Left hindlimb (tissue), 1 donor: ENCODE measurements at places on chromosomes 16 and 17.
A peak's percentile ranks its signal among the peaks of the same experiment; 100 is the strongest.

- no peak for DNase-seq
These were observed 7.5 kb downstream of the CCDC40 start for GRCh38 chr17:80043963-80044362.

- no peak for DNase-seq
These were observed 1.4 kb downstream of the PYDC1 start for GRCh38 chr16:31215287-31216162.

- no peak for DNase-seq
These were observed 1101.2 kb upstream of the RBFOX1 start for GRCh38 chr16:6231398-6231797.

GRCh38 chr17:56290101-56290801 is 137.0 kb downstream of the ANKFN1 start:
- no peak for DNase-seq

DNA sequence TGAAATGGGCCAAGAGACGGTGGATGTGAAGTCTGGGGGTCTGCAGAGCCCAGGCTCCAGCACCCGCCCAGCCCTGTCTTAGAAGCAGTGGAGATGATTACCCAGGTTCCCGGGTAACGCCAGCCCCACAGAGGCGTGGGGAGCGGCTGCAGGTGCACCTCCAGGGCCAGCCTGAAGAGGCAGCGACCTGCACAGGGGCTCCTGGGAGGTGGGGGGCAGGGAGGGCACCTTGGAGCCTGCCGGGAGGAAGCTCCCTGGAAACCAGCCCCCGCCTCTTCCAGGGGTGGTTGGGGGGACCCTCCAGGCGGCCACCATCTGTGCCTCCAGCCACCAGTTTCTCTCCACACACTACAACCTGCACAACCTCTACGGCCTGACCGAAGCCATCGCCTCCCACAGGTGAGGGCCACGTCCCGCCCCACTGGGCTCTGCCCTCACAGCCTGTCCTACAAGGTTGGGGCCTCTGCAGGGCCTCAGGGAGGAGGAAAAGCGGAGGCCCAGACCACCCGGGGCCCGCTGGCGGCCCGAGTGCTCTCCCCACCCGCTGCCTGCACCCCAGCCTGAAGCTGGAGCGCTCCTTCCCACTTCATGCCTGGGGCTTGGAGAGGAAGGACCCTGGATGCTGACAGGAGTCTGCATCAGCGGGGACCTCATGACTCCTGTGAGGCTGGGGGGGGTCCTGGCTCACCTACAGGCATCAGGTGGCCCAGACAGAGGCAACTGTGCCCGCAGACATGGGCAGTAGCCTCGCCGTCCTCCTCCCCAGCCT is 10.5 kb downstream of the GAA start:
- DNase-seq = no peak

DNA sequence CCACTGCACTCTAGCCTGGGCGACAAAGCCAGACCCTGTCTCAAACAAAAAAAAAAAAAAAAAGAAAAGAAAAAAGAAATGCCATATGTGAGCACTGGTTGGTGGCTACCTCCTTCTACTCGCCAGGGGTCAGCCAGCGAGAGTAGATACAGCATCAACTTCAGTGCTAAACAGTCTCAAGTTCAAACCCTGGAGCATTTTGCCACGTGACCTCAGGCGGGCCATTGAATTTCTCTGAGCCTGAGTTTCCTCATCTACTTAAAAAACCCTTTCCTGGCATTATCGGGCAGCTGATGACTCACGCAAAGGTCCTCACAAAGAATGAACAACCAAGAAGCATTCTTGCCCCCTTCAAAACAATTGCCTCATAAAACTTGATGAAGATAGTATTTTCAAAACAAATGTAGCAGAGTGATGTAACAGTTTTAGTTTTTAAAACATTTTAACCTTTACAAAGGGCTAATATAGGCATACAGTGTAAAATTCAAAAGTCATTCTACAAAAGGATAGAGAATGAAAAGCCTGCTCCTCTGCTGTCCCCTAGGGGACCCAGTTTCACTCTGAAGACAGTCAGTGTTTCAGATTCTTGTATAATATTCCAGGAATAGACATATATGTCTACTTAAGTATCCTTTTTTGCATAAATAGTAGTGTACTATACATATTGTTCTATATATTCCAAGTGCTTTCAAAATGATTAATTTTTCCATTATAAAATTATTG is 28.4 kb downstream of the DNAH2 start:
- DNase-seq = no peak

DNA sequence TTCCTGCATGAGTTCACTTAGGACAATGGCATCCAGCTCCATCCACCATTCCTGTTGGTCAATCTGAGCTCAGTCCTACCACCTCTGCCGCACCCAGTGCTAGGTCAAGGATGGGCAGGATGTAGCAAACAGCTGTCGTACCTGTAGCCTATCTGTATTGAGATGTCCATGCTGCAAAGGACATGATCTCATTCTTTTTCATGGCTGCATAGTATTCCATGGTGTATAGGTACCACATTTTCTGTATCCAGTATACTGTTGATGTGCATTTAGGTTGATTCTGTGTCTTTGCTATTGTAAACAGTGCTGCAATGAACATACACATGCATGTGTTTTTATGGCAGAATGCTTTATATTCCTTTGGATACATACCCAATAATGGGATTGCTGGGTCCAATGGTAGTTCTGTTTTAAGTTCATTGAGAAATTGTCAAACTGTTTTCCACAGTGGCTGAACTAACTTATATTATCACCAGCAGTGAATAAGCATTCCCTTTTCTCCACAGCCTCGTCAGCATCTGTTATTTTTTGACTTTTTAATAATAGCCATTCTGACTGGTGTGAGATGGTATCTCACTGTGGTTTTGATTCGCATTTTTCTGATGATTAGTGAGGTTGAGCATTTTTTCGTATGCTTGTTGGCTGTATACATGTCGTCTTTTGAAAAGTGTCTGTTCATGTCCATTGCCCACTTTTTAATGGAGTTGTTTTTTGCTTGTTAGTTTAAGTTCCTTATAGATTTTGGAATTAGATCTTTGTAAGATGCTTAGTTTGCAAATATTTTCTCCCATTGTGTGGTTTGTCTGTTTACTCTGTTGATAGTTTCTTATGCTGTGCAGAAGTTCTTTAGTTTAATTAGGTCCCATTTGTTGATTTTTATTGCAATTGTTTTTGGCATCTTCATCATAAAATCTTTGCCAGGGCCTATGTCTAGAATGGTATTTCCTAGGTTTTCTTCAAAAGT is 7.2 kb upstream of the MRTFB start:
- DNase-seq = no peak

- DNase-seq = no peak
These were observed 2.8 kb upstream of the ACSF3 start for GRCh38 chr16:89090669-89091426.

GRCh38 chr16:67349172-67349571 is 22.6 kb downstream of the LRRC36 start:
- DNase-seq = no peak

DNA sequence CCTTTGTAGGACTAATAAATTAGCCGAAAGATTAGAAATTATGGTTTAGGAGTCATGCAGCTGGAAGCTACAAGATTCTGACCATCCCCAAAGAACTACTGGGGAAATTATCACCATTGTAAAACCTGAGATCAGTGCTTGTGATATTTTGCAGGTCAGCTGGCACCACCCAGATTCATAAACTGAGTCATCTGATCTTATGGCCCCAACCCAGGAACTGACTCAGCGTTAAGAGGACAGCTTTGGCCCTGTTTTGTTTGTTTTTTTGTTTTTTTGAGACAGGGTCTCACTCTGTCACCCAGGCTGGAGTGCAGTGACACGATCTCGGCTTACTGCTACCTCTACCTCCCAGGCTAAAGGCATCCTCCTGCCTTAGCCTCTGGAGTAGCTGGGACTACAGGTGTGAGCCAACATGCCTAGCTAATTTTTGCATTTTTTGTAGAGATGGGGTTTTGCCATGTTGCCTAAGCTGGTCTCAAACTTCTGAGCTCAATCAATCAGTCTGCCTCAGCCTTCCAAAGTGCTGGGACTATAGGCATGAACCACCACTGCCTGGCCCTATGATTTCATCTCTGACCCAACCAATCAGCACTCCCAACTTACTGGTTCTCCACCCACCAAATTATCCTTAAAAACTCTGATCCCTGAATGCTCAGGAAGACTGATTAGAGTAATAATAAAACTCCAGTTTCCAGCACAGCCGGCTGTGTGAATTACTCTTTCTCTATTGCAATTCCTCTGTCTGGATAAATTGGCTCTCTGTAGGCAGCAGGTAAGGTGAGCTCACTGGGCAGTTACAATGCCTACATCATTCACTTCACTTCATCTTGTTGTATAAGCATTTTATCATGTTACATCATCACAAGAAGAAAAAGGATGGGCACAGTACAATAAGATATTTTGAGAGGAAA is 79.4 kb upstream of the KSR1 start:
- no peak for DNase-seq

DNA sequence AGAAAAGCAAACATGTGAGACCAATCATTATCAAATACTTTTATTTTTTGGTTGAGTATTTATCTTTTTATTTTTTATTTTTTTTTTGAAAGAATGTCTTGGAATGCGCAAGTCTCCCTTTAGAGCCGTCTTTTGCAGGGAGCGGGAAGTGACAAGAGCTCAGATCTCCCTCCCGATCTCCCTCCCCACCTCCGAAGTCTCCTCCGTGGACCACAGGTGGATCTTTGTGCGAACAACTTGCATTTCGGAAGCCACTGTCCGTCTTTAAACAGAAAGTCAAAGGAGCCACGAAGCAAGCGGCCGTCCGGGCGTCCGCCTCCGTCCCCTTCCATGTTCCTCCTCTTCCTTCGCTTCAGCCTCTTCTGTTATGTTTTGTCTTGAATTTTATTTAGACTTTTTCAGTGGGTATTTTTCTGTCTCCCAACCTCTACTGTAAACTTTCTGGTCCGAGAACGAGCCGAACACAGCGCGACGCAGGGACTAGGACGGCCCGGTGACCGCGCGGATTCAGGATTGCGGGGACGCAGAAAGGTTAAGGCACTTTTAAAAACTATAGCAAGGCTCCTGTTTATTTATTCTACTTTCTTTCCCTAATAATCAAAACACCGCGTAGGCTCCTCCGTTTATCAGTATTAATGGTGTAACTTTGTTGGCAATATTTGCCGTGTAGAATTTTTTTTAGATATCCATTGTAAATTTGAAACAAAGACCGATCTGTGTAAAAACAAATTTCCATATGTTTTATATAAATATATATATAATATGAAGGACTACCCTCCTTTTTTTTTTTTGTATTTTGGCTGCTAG is 3.3 kb downstream of the FOXF1 start:
- DNase-seq = no peak

DNA sequence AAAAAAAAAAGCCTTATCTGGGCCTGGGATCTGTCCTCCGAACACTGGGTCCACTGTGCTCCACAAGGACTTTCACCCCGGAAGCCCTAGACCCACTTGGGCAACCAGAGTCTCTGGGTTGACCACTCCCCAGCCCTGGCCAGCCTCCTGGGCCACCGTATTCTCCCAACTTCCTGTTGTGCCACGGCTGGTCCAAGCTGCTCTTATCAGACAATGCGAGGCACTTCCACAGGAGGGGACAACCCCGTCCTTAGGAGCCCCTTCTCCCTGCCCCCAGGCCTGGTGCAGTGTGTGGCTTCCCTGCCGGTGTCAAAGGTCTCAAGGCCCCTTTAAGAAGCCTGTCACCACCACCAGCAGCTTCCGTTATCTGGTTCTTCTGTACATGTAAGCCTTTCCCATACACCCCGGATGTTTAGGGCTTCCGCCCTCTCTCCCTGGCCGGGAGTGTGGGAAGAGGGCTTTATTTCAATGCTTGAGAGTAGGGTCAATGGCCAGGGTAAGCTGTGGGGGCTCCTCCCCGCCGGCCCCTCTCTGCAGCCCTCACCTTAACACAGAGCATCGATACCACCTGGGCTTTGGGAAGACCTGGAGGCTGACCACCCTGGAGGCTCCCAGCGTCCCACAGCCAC is 313.0 kb downstream of the SEC14L1 start:
- no peak for DNase-seq

DNA sequence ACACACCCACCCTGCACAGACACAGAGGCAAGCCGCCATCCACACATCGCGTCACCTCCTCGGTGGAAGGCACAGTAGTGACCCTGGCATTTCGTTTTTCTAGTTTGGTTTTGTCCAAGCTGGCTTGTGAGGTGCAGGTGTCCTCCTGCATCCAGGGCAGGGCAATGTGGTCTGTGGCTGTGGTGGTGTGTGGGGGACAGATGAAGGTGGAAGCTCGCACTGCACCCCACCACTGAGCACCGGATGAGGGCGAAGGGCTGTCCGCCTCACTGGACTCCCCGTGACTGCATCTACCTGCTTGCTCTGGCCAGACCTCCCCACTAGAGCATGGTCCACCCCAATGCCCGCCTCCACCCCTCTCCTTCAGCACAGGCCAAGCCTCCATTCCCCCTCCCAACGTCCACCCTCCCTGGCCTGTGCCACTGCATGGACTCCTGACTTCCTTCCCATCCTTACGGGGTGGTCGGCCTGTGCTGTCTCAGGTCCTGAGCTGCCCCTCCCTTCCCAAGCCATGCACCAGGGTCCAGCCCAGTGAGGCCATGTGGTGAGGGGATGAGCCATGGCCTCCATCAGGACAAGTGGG is 78.8 kb upstream of the CBX4 start:
- no peak for DNase-seq

DNA sequence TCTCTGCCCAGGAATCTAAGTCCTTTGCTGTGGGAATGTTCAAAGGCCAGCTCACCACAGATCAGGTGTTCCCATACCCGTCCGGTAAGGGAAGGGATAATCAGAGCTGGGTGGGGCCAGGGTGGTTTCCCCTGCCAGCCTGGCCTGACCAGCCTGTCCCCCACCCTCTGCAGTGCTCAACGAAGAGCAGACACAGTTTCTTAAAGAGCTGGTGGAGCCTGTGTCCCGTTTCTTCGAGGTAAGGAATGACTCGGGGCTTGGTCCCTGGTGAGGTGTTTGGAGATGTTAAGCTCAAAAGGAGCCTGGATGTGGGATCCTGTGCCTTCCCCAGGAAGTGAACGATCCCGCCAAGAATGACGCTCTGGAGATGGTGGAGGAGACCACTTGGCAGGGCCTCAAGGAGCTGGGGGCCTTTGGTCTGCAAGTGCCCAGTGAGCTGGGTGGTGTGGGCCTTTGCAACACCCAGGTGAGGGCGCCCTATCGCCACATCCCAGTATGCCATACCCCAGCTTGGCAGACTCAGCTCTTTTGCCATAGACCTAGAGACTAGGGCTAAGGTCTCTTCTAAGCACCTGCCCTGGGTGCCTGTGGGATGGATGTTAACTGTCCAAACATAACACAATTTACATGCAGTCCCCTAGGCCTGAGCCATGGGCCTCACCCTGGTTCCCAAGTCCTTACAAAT is 997 bp downstream of the ACADVL start:
- no peak for DNase-seq

GRCh38 chr16:67537270-67537635 is 8.6 kb downstream of the RIPOR1 start:
- peak; percentile 76 for DNase-seq
